GM12878 (cell line): ENCODE measurements at places on chromosomes 3 and 15.

DNA sequence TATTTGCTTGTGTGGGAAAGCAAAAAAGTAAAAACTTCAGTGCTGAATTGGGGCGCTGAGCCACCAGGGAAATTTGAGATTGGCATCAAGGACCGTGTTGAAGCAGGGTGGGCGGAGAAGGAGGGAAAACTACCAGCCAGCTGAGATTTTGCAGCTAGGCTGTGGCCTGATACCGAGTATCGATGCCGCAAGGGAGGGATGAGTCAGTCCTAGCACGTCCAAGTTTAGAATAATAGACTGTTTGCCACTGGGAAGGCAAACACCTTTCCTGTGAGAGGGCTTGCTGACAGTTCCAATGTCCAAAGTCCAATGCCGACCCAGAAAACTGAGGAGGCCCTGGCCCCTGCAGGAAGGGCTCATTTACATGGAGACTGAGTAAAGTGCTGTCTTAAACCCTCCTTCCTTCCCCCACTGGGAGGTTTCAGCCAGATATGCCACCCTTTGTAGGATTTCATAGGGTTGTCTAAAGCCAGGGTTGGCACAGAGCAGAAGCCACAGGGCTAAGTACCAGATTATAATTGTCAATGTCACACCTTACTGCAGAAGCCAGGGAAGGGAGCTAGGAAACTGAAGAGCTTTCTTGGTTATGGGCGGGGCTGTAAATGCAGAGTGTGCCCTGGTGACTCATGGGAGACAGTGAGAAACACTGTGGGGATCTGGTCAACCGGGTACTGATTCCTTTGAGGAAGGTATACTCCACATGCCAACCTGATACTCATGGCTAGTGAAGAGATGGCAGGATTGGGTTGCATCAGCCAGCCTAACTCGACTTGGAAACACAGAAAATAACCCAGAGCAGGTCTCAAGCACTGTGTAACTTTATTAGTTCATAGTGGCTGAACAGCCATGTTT, 28.4 kb upstream of the PIK3CB start:
- no peak for DNase-seq

DNA sequence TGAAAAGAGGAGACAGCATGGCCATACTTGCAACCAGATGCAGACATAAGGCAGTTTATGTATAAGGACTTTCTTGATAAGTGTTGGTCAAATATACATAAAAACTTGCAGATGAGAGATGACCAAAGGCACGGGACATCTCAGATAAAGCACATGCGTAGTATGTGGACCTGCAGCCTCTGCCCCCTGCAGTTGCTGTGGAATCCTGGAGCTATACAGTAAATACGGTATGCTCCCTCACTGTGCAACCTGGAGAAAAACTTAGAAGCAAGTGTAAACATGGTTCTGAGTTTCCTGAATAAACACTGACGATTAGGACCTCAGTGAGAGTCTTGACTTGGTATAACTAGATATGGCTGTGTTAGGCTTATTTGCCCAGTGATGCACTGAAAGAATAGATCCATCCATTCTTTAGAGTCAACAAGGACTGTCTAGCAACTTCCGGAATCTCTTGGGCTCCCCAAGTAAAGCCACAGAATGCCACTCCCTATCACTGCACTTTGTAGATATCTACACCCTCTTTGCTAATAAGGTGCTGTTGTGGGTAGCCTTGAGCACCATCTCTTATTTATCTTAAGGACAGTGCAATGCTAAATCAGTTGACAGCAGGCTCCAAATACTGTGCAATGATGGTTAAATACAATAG, 40.2 kb downstream of the GJD2 start:
- DNase-seq = no peak

- no peak for DNase-seq
These were observed 49.7 kb upstream of the POMGNT2 start for GRCh38 chr3:43155464-43156121.

DNA sequence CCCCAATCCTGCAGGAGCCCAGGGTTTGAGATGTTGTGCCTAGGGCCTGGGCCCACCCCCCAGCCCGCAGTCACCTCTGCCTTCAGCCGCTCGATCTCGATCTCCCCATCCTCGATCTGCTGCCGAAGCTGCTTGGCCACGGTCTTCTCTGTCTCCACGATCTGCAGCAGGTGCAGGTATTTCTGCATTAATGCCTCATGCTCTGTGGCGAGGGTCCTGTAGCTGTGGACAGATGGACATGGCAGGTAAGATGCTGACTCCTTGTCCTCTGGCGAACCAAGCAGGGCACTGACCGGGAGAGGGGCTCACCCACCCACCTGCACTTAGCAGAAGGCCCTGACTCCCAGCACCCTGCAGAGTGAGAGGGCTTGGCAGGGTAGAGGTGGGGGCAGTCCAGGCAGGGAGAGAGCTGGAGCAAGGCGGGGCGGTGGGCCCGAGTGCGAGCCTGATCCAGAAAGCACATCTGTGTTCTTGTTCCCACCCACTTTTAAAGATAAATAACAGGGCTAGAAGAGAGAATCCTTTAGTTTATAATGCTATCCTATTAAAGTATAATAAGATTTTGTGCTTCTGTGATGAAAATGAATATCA, 32.2 kb downstream of the RASGRF1 start:
- no peak for DNase-seq

DNA sequence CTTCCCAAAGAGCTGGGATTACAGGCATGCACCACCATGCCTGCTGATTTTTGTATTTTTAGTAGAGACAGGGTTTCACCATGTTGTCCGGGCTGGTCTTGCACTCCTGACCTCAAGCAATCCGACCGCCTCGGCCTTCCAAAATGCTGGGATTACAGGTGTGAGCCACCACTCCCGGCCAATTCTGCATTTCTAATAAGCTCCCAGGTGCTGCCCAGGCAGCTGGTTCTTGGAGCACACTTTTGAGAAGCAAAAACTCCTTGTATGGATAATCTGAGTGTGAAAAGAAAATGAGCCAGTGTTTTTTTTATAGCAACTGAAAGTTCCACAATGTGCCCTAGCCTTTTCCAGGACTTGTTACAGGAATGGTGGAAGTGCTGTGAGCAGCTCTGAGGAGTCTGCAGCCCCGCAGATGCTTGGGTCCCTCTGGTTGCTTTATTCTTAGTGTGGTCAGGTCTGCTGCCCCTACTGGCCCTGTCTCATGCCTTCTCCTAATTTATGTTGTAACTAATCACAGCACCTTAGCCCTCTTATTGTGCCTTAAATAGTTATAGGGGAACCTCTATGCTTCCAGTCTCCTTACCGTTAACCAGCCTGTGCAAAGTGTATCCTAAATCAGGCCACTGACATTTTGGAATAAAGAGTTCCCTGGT, 13.5 kb upstream of the KCNAB1 start:
- DNase-seq = no peak

GRCh38 chr3:105359098-105359762, 7.5 kb upstream of the ALCAM start:
- no peak for DNase-seq

DNA sequence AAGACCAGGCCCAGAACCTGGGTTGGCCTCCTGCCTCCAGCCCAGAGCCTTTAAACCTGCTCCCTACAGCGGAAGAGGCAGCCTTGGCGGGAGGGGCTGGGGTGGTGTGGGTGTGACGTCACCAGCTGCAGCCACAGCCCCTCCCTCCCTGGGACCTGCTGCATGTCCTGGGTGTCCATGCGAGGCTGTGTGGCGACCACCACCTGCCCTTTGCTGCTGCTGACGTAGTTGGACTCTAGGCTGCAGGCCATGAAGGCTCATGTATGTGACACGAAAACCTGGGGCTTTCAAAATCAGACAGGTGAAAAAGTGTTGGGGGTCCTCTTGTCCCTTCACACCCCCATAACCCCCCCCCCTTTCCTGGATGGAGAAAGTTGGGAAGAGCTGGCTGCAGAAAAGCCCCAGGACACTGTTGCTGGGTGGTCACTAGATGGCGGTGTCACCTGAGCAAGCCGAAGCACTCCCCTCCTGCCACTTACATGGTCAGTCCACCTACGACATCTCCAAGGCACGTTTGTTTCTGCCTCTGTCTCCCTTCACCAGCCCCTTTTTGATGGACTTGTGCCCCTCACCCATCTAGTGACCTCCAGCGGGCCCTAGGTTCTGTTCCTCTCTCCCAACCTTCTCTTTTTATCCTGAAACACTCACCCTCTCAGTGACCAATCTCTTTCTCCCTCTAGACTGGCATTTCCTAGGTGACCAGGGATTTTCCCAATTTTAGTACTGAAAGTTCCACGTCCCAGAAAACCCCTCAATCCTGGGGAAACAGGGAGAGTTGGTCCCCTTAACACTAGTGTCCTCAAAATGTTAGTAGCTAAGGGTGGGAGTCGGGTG, 35.2 kb downstream of the SLC6A20 start:
- DNase-seq = peak; percentile 5

- no peak for DNase-seq
These were observed 595.1 kb upstream of the TGFBR2 start for GRCh38 chr3:30011237-30011803.

- no peak for DNase-seq
These were observed 1000.4 kb downstream of the FHIT start for GRCh38 chr3:60250810-60251209.

- DNase-seq = no peak
These were observed 64.6 kb downstream of the CPN2 start for GRCh38 chr3:194286375-194287146.

- no peak for DNase-seq
These were observed 2.9 kb downstream of the WNT5A start for GRCh38 chr3:55484191-55484689.

GRCh38 chr3:56322862-56323261, 145.4 kb downstream of the ERC2 start:
- DNase-seq = no peak

DNA sequence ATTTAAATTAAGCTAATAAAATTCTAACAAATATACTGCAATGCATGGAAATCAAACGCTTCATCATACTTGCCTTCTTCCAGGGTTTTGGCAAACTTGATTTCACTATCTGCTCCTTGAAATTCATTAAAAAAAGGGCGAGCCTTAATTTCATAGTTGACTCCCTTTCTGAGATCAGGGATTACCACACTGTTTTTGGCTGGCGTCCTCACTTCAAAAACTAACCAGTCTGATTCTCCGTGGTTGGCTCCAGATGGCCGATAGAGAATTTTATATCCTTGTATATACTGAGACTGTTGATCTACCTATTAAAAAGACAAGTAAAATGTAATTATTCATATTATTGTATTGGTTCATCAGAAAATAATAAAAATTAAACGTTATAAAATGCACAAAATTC, 1106.8 kb downstream of the ROBO1 start:
- DNase-seq = no peak

GRCh38 chr3:158950178-158950901, 148.5 kb downstream of the MFSD1 start:
- no peak for DNase-seq

GRCh38 chr3:105996781-105997180, 128.0 kb upstream of the CBLB start:
- no peak for DNase-seq

DNA sequence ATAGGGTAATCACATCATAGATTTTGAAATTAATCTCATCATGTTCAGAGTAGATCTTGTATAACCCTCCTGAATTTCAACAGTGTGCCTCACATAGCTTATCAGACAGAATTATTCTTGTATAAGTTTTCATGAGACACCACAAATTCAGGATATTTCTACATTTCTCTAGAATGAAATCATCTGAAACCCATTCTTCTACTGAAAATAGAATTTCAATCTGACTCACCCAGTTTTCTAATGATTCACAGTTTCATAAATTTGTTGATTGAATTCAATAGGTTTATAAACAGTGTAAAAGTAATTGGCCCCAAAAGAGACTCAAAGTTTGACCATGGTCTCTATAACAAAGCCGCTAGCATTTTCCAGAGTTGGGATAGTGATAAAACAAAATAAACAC, 1082.6 kb upstream of the EPHA6 start:
- DNase-seq = no peak

DNA sequence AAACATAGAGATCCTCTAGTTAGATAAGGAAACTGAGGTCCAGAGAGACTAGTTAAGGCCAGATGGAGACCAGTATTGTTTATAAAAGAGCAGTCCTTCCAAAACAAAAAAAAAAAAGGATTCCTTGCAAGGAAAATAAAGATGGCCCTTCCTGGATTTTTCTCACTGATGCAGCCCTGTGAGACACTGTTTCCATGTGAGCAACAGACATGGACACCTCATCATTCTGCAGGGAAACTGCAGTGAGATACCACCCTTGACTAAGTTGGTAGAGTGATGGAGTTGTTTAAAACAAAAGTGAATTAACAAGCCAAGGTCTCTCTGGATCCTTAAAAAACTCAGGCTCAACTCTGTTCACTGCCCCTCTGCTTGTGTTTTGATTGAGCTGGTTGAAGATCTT, 65.6 kb upstream of the MYZAP start:
- no peak for DNase-seq

DNA sequence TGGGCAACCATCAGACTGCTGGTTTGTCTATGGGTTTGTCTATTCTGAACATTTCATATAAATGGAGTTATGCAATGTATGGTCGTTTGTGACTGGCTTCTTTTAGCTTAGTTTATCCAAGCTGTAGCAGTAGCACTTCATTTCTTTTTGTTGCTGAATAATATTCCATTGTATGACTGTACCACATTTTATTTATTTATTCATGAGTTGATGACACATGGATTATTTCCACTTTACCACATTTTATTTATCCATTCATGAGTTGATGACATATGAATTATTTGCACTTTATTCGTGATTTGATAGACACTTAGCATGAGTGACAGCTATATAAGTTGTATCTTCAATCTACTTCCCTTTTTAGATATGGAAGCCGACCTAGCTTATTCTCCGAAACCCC, 70.0 kb downstream of the IQGAP1 start:
- no peak for DNase-seq

GRCh38 chr3:10320320-10320677, 613 bp downstream of the SEC13 start:
- no peak for DNase-seq

DNA sequence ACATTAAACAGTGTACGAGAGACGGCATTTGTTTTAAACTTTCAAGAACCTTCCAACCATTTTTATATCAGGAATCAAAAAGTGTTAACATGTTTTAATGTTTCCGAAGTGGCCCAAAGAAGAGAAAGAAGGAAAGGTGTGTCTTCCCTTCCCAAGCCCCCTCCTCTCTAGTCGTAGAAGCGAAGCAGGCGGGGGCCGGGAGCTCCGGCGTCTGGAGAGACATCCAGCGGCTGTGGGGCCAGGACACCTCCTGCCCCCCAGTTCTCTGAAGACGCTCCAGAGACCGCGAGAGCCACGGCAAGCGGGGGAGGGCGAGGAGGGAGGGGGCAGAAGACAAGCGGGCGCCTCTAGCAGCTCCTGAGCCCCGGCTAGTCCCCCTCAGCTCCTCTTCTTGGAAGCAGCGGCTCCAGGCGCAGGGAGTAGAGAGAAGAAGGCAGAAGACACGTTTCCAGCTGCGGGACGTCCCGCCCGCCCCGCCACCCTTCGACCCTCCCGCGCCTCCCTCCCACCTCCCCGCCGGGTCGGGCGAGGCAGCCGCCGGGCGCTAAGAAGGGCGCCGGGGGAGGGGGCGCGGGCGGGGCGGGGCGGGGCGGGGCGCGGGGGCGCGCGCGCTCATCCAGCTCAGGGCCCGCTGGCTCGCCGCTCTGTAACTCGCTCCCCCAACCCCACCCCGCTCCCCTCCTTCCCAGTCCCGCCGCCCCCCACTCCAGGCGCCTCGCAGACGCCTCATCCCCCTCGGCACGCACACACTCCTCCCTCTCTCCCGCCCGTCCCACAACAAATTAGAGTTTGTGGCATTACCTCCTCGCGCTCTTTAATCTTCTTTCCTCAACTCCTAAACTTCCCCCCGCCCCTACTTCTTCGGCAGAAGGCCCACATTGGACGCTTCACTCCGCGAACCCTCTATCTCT, at the start of gene ZBTB20:
Gene ZBTB20 (minus strand): TSS at position 871 of the 911 bp plus-strand sequence.
- no peak for DNase-seq
